ENCODE measurements at places on chromosomes 7 and 10. TPM values are rescaled to one million over a fixed set of nuclear protein-coding genes. Genes with fewer than 3 reads are reported as not detected.

Gene OR6V1
- not detected for total RNA-seq

Gene VWC2
- not detected for total RNA-seq

Gene DUS4L
- total RNA-seq, result 16.2 TPM

Gene EXOC4
- total RNA-seq, result 133 TPM

Gene LIPK
- not detected for total RNA-seq

Gene FAM53B
- 19.6 TPM for total RNA-seq

Gene UNCX
- not detected for total RNA-seq

Gene CCL26
- not detected for total RNA-seq

Gene GPR158
- under 0.01 TPM for total RNA-seq

Gene ZC3HAV1L
- 31.3 TPM for total RNA-seq

Gene RET
- 0.07 TPM for total RNA-seq

Gene NPC1L1
- total RNA-seq, result not detected

Gene TBC1D12
- total RNA-seq, result 16.8 TPM

Gene DBNL
- 93.8 TPM for total RNA-seq

Gene AP4M1
- total RNA-seq, result 18.9 TPM

Data from thoracic aorta endothelial cell (primary cell).